ENCODE measurements at places on chromosomes 16 and 17.

- DNase-seq: no peak
Observed at GRCh38 chr16:73683804-73684203, 612.8 kb upstream of the PSMD7 start.

DNA sequence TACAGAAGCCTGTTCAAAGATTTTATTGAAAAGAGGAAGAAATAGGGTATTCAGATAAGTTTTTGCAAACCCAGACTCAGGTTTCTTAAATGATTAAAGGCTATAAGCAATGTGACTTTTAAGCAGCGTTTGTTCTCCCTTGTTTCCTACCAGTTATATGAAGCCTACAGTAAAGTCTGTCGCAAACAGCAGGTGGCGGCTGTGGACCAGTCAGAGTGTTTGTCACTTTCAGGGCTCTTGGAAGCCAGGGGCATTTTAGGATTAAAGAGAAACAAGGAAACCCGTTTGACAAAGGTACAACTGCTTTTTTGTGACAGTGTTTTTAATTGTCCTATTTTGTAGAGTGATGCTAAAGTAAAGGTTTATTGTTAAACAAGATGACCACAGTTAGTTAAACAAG, 7.7 kb upstream of the RARA start:
- no peak for DNase-seq

- no peak for DNase-seq
Observed at GRCh38 chr17:29251184-29251583, 4.5 kb downstream of the CRYBA1 start.

GRCh38 chr17:47950448-47950847, 7.2 kb downstream of the PRR15L start:
- no peak for DNase-seq

- no peak for DNase-seq
Observed at GRCh38 chr17:13540546-13540945, 61.2 kb downstream of the HS3ST3A1 start.

- DNase-seq: no peak
Observed at GRCh38 chr16:2825906-2826305, 4.2 kb upstream of the ZG16B start.

DNA sequence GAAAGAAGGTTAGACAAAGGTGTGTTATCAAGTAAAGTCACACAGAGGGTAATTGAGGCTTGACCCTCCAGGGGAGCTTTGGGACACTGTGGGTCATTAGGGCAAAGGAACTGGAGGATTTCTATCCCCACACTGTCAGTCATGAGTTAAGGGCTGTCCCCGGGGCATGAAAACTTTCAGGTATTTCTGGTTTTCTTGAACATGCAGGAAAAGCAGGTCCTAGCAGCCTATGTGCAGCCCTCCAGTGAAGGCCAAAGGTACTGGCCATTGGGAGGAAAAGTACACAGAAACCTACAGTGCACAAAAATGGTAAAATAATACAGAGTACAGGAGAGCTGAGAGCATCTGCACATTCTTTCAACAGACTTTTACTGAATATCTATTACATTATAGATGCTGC, 44.4 kb upstream of the SCNN1B start:
- DNase-seq: no peak

Measured in caudate nucleus (tissue), 63 donors.